ENCODE measurements at places on chromosomes 3 and 15. TPM values are rescaled to one million over a fixed set of nuclear protein-coding genes. Genes with fewer than 3 reads are reported as not detected.

KLHL40 gene
- not detected for total RNA-seq

A4GNT gene
- not detected for total RNA-seq

DNA sequence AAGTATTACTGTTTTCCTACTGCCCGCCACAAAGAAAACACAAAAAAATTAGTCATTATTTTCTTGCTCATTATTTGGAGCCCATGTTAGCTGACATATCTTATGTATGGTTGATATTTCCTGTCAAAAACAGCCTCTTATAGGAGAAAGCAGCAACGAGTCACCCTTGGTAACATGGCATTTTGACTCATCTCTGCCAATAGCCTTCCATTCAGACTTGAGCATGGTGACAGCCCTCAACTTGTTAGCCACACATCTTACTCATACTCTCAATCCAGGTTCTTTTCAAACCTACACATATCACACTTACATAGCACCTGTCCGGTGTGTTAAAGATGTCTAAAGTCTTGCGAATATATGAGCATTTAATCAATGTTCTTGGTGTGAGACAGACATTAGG, 109.4 kb upstream of the SAMMSON start:
- peak; percentile 56 for DNase-seq

DNA sequence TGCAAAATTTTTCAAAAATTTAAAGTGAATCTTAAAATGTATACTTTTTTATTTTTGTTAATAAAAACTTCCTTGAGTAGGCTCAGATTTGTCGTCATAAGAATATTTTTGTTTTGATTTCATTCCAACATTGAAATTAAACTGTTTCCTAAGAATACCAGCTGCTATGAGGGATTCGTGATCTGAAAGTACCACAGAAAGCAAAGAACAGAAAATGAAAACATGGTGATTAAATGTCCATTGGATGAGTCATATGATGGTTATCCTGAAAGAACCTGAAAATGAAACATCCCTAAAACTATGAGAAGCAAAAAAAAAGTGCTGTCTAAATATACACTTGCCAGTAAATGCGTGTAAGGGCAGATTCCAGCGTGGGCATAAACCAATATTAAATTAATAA, 143.8 kb downstream of the GMNC start:
- DNase-seq: peak; percentile 44

DNA sequence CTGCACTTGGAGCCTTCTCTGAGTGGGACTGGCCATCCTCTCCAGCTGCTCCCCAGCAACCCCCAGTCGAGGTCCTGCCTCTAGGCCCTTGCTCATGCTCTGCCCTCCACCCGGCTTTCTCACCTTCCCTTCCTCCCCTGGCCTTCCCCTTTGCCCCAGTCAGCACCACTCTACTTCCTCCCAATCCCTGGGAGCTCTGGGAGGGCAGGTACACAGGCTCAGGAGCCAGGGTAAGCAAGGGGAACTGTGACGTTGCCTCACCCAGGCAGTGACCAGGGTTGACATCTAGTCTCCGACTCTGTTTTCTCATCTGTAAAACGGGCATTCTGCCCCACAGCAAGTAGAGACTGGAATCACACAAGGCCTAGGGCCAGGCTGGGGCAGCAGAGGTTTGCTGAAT, 66.6 kb upstream of the TMEM115 start:
- DNase-seq: no peak

All from Daoy (cell line).